ENCODE measurements at places on chromosomes 11 and 22. TPM values are rescaled to one million over a fixed set of nuclear protein-coding genes. Genes with fewer than 3 reads are reported as not detected.

- DNase-seq, result no peak
- no peaks in the 10 kb centered on the region for H3K36me3 ChIP-seq
- H3K4me1 ChIP-seq, result no peaks in the 10 kb centered on the region
- H3K27ac ChIP-seq, result no peak overlapping the region
- no peaks in the 10 kb centered on the region for H3K27me3 ChIP-seq
Observed at GRCh38 chr22:30704978-30705377, 10.3 kb downstream of the OSBP2 start.

DNA sequence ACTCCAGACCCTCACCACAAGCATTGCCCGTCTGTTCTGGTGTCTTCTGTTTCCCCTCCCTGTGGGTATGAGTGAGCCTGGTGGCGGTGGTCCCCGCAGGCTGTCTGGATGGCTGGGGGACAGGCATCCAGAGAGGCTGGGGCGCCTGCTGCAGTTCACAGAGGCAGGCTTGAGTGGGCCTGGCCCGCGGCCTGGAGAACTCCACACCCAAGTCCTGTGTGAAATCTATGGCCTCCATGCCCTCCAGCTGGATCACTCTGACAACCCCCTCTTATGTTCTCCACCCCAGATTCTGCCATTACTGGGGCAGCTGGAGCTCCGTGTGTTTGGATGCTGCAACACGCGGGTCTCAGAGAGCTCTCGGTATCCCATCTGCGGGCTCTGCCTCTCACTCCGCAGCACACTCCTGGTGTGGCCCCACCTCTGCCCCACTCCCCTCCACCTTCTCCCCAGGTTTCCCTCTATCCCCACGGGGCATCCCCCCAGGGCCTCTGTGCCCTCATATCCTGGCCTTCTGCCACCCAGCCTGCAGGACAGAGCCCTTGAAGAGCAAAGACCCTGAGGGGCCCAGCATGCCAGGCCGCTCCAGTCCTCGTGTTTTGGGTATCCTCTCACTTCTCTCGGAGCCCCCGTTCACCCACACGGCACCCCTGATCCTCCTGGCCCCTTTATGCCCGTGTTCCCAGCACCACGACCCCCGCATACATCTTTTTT lies 31.3 kb downstream of the LRRC74B start:
- no peaks in the 10 kb centered on the region for H3K4me1 ChIP-seq
- DNase-seq, result no peak
- no peaks in the 10 kb centered on the region for H3K36me3 ChIP-seq
- no peak overlapping the region for H3K4me3 ChIP-seq

- H3K36me3 ChIP-seq, result no peaks in the 10 kb centered on the region
- H3K4me1 ChIP-seq, result no peaks in the 10 kb centered on the region
- no peak for DNase-seq
Observed at GRCh38 chr11:133745791-133746190, 99.5 kb downstream of the SPATA19 start.

Gene KCNC1
- not detected for total RNA-seq

- H3K4me1 ChIP-seq, result no peaks in the 10 kb centered on the region
- no peaks in the 10 kb centered on the region for H3K27me3 ChIP-seq
- DNase-seq, result peak; percentile 62
- H3K27ac ChIP-seq, result no peak overlapping the region
- no peak overlapping the region for H3K4me3 ChIP-seq
- no peaks in the 10 kb centered on the region for H3K36me3 ChIP-seq
Observed at GRCh38 chr11:61567286-61568061, 13.4 kb downstream of the SYT7 start.

Data from breast epithelium (tissue), 4 donors.